ENCODE measurements at places on chromosomes 5 and 9. TPM values are rescaled to one million over a fixed set of nuclear protein-coding genes. Genes with fewer than 3 reads are reported as not detected.

DNA sequence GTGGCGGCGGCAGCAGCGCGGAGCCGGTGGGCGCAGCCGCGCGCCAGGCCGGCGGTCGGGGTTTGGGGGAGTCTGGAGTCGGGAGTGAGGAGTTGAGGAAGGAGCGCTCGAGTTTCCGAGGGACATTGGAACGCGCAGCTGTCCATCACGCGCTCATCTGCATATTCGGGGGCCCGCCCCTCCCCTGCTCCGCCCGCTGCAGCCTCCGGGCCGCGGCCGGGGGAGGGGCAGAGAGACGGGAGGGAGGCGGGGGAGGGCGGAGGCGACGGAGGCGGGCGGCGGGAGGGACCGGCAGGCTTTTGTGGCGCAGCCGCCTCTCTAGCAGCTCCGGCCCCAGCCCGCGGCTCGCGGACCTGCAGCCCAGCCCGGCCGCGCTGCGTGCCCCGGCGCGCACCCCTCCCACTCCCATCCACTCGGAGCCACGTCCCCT is at the start of gene IRX2:
Gene IRX2 (minus strand): TSS at position 86 of the 430 bp plus-strand sequence. CDS start 264 bp downstream, outside the sequence.
- no peak within 1 kb of the TSS for H3K27ac ChIP-seq
- DNase-seq = no peak
- no peaks in the 10 kb centered on the region for H3K36me3 ChIP-seq
- peaks cover 61% of the 10 kb centered on the region for H3K4me1 ChIP-seq
- H3K27me3 ChIP-seq = peaks cover 65% of the 10 kb centered on the region
- no peak within 1 kb of the TSS for H3K4me3 ChIP-seq

GRCh38 chr9:129333617-129334104 is 155.6 kb upstream of the IER5L start:
- peak overlapping the region; percentile 92 for H3K27ac ChIP-seq
- peaks cover 15% of the 10 kb centered on the region for H3K4me1 ChIP-seq
- H3K36me3 ChIP-seq = no peaks in the 10 kb centered on the region
- no peaks in the 10 kb centered on the region for H3K27me3 ChIP-seq
- no peak overlapping the region for H3K4me3 ChIP-seq

GRCh38 chr9:117080765-117081390 is 334.0 kb downstream of the ASTN2 start:
- no peaks in the 10 kb centered on the region for H3K27me3 ChIP-seq
- no peaks in the 10 kb centered on the region for H3K36me3 ChIP-seq
- H3K4me3 ChIP-seq = no peak overlapping the region
- DNase-seq = no peak
- H3K4me1 ChIP-seq = no peaks in the 10 kb centered on the region
- H3K27ac ChIP-seq = no peak overlapping the region

GRCh38 chr5:54820346-54821134 is 164.9 kb downstream of the ESM1 start:
- DNase-seq = no peak
- no peaks in the 10 kb centered on the region for H3K4me1 ChIP-seq
- H3K27ac ChIP-seq = no peak overlapping the region
- H3K27me3 ChIP-seq = no peaks in the 10 kb centered on the region

GRCh38 chr5:171907725-171908343 is 98.6 kb downstream of the FBXW11 start:
- H3K27ac ChIP-seq = no peak overlapping the region
- no peaks in the 10 kb centered on the region for H3K27me3 ChIP-seq
- no peak overlapping the region for H3K4me3 ChIP-seq
- no peaks in the 10 kb centered on the region for H3K36me3 ChIP-seq
- no peaks in the 10 kb centered on the region for H3K4me1 ChIP-seq

DNA sequence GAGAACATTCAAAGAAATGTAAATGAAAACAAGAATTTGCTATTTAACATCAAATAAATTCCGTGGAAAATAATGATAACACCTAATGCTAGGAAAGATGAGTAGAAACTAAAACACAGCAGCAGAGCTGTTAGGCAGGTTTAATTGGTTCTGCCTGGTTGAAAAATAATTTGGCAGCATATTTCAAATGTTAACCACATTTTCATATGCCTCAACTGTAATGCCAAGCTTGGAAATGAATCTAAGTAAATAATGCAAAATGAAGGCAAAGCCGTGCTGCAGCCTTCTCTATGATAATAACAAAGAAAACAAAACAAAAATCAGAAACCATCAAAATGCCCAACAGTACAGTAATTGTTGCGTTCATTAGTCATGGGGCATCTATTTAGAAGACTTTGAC is 79.9 kb upstream of the MSX2 start:
- H3K4me3 ChIP-seq = no peak overlapping the region
- no peak overlapping the region for H3K27ac ChIP-seq
- H3K4me1 ChIP-seq = no peaks in the 10 kb centered on the region
- no peaks in the 10 kb centered on the region for H3K27me3 ChIP-seq
- H3K36me3 ChIP-seq = no peaks in the 10 kb centered on the region

DNA sequence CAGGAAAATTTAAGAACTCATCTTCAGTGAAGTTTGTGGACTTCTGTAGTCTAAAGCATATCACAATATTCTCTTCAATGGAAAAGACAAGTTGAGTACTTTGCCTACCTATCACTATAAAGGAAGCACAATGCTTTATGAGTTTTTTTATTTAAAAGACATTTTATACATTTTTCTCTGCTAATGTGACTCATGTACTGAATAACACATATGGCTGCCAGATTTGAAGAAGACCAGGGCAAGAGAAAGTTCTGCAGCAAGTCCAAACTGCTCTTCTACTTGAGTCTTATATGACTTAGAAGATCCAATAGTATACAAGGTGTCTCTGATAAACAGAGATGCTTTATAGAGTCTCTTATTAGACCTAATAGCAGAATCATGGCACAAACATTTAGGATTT is 978.4 kb downstream of the TLE4 start:
- no peak overlapping the region for H3K4me3 ChIP-seq
- no peak for DNase-seq
- H3K36me3 ChIP-seq = no peaks in the 10 kb centered on the region
- H3K27ac ChIP-seq = no peak overlapping the region
- H3K27me3 ChIP-seq = no peaks in the 10 kb centered on the region

GRCh38 chr5:33332804-33333203 is 108.0 kb upstream of the TARS1 start:
- no peak for DNase-seq
- no peak overlapping the region for H3K4me3 ChIP-seq
- H3K36me3 ChIP-seq = no peaks in the 10 kb centered on the region
- H3K27ac ChIP-seq = no peak overlapping the region

DNA sequence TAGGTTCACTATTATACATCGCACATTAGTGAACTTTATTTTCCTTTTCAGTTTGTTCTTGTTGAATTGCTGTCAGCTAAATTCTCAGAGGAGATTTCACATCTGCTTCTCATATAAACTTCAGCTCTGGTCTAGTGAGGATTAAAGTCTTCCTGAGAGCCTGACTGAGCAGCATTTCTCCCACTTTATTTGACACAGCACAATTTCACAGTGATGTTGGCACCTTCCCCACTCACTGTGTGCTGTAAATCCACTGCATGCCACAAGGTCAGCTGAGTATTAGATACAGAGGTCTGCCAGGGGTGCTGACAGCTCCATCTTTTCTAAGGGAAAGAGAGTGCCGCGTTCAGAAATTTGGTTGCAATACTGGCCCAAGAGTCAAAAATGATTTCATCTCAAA is 567.4 kb downstream of the PRR16 start:
- H3K36me3 ChIP-seq = no peaks in the 10 kb centered on the region
- H3K27ac ChIP-seq = no peak overlapping the region
- H3K27me3 ChIP-seq = no peaks in the 10 kb centered on the region
- no peaks in the 10 kb centered on the region for H3K4me1 ChIP-seq
- no peak for DNase-seq

GRCh38 chr5:160133071-160133917 is 14.0 kb upstream of the PWWP2A start:
- no peak overlapping the region for H3K27ac ChIP-seq
- peak; percentile 33 for DNase-seq
- no peaks in the 10 kb centered on the region for H3K36me3 ChIP-seq
- no peak overlapping the region for H3K4me3 ChIP-seq

PRRX2 gene
- total RNA-seq = not detected

PGM5 gene
- 2.1 TPM for total RNA-seq

- no peaks in the 10 kb centered on the region for H3K27me3 ChIP-seq
- no peak overlapping the region for H3K27ac ChIP-seq
- no peak overlapping the region for H3K4me3 ChIP-seq
- H3K4me1 ChIP-seq = no peaks in the 10 kb centered on the region
Measured at GRCh38 chr9:25322142-25322541, 356.1 kb downstream of the TUSC1 start.

COL23A1 gene
- 0.33 TPM for total RNA-seq
